ENCODE measurements at places on chromosomes 2 and 18.

- no peak for DNase-seq
Observed at GRCh38 chr2:196230061-196230854, 58.9 kb upstream of the STK17B start.

- no peak for DNase-seq
Observed at GRCh38 chr2:234976479-234977227, 24.8 kb downstream of the SH3BP4 start.

DNA sequence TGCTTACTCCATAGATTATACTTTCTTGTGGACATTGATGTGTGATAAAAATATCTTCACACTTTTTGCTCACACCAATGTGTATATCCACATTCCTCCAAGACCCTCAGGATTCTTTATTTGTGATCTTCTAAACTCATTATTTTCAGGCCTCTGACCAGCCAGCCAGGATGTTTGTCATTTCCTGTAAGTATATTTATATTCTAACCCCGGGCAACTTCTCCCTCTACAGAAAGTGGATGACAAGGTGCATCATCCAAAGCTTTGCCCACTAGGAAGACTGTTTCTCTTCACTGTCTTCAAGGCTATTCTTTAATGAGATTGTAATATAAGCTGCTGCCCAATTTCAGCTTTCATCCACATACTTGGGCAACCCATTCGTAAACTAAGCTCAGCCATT, 3.6 kb upstream of the CWC22 start:
- DNase-seq, result no peak

- DNase-seq, result no peak
Observed at GRCh38 chr2:38268691-38269327, 108.3 kb downstream of the ATL2 start.

DNA sequence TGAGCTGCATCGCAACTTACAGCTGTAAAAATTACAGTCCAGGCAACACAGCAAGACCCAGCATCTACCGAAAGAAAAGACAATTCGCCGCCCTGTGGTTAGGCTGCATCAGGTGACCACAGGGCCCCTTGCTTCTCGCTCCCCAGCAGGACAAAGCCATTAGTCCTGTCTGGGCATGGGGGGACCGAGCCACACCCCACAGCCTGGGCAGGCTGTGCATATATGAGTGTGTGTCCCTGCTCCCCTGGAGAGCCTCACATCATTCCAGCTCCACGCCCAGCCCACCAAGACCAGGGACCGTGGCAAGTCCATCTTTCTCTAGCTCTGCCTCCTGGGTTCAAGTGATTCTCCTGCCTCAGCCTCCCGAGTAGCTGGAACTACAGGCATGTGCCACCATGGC, 33.9 kb downstream of the SNORC start:
- DNase-seq, result no peak

GRCh38 chr2:45288532-45289417, 279.5 kb upstream of the SIX2 start:
- no peak for DNase-seq

GRCh38 chr2:28958689-28959088, 22.4 kb upstream of the TOGARAM2 start:
- peak; percentile 91 for DNase-seq

DNA sequence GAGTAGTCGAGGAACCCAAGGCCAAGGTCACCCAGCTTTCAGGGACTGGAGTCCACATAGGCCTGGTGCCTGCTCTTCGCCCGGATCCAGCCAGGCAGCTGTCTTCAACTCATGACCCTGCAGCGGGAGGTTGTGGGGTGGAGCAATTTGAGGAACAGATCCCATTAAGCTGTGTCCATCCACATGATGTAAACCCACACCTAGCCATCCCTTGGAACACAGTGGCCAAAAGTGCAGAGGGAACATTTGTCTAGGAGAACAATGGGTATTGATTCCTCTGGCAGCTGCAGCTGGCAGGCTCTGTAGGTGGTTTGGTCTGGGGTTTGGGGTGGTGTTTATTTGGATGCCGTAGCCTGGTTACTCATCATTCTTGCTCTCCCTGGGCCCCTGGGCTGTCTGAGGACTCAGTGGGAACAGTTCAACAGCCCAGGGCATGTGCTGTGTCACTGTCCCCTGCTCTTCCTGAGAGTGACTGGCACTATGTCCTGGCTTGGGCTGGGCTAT, 99.4 kb downstream of the TFCP2L1 start:
- no peak for DNase-seq

GRCh38 chr18:39779926-39780325, 2175.1 kb upstream of the PIK3C3 start:
- DNase-seq, result no peak

DNA sequence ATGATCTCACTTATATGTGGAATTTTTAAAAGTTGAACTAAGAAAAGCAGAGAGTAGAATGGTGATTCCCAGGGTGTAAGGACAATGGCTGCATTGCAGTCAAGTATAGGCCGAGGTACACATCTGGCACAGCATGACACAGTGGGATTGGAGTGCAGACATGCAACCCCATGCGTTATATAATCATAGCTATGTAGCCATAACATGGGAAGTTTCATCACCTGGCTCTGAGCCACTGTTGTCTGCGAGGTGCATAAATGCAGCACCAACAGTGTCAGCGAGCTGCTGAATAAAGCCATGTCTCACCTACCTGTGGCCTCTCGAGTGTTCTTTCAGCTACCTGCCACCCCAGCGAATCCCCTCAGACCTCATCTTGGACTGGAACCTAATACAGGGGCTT, 61.7 kb downstream of the CDC42EP3 start:
- DNase-seq, result no peak

DNA sequence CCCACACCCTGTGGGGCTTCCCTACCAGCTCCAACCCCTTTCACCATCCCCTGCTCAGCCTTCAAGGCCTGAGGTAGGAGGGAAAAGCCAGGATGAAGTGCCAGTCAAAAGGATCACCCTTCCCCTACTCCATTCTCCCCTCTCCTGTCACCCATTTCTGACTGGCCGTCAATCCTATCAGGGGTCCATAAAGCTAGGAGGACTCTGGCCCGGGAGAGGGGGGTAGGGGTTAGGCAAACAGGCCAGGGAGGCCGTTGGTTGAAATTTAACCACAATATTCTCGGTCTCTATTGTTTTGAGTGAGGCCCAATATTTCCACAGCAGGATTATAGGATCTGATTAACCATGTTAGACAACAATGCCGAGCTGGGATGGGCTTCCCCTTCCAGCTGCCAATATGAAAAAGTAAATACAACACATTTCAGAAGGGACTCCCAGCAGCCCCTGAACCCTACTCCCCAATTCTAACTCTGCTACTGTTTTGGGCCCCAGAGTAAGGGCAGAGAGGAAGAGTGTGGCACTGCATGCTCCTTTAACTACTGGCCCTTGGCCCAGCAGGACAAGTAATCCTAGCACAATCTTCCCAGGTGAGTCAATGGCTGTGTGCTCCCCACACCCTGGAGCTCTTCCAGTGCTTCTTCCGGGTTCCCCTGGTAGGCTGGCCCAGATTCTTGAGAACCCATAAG, 10.6 kb upstream of the IHH start:
- no peak for DNase-seq

- no peak for DNase-seq
Observed at GRCh38 chr2:232937278-232937906, 67.3 kb downstream of the SNORC start.

DNA sequence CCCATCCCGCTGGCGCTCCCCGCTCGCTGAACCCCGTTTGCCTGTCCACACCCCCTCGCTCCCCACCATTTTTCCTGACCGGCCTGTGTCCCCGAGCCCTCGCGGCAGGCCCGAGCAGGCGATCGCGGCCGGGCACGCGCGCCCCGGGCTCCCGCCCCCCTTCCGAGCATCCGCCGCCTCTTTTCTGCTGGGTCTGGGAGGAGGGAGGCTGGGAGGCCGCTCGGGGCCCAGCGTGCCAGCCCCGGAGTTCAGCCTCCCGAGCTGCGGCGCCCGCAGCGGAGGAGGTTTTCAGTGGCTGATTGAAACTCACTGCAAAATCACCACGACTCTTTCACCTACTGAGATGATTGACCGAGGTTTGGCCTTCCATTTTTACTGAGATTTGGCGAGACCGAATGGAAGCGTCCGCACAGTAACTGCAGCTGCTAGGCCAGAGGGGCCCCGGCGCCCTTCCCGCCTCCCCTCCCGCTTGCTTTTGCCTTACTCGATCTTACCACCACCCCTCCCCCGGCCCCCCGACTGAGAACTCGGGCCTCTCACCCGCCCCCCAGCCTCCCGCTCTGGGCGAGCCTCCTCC, 4.8 kb downstream of the SOX11 start:
- DNase-seq, result peak; percentile 68

DNA sequence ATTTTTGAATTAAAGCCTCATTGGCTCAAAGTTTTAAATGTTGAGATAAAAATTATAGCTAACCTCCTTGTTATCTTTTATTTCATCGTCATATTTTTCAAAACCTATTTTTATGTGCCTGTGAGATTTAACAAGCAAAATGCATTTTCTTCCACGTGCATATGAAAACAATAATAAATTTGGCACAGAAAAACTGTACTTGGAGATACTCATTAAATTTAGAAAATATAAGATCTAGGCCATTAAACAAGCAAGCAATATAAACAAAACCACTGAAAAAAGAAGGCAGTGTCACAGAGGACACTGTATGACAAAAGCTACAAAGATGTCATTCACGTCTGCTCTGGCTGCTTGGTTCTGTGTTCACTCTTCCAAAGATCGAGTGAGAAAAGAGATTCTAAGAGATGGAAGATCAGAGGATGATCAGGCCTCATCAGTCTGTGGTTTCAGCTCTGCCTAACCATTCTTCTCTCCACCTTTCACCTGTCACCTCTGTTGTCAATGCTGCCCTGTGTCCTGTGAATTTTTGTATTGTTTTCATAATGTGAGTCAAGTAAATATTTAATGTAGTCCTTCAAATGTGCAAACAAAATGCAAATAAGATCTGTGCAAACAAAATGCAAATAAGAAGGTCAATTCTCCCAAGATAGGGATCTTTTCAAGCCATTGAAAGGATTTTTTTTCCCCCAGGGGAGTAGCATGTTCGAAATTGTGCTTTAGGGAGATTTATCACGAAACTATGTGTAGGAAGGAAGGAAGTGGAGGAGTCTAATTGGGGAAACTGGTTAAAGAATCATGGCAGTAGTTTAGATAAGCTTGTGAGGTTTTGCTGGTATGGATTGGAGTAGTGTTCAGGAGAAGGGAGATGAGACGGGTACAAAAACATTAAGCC, 138.7 kb upstream of the RBMS1 start:
- DNase-seq, result no peak

DNA sequence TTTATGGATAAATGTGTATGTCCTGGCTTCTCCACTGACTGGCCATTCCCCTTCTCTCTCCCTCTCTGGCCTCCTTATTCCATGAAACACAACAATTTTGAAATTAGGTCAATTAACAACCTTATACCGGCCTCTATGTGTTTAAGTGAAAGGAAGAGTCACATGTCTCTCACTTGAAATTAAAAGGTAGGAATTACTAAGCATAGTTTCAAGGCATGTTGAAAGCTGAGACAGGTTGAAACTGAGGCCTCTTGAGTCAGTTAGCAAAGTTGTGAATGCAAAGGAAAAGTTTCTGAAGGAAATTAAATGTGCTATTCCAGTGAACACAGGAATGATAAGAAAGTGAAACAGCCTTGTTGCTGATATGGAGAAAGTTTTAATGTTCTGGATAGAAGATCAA, 69.7 kb downstream of the ADAM23 start:
- no peak for DNase-seq

DNA sequence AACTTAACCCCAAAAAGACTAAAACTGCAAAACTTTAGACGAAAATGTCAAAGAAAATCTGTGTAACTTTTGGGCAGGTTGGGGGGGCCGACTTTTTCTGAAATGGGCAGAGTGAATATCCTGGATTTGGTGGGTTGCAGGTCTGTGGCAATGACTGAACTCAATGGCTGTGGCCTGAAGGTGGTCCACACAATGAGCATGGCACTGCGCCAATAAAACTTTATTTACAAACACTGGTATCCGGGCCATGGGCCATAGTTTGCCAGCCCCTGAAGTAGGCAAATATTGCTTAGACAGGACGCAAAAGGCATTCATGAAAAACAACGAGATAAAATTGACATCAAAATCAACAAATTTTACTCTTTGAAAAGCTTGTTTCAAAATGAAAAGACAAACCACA, 66.2 kb downstream of the RTP5 start:
- no peak for DNase-seq

DNA sequence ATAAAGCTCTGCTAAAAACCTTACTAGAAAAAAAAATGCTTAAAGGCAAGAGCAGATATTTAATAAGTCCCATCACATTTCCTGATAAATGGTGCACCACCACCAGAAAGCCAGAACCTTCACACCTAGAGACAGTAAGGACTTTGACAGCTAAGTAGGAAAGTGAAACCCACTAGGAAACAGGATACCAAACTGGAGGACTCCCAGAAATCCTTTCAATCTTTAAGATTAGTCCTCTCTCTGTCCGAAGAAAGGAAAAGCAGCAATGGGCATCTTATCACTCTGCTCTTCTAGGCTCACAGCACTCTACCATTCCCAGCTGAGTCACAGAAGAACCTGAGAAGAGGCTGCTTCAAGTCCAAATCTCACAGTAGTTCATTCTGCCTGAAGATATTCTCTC, 3.7 kb downstream of the DYM start:
- no peak for DNase-seq

- no peak for DNase-seq
Observed at GRCh38 chr2:159525012-159525411, 91.3 kb downstream of the BAZ2B start.

GRCh38 chr2:25336383-25336841, 5.3 kb downstream of the DNMT3A start:
- DNase-seq, result no peak

GRCh38 chr2:230124757-230125431, 56.2 kb upstream of the SLC16A14 start:
- DNase-seq, result no peak

GRCh38 chr2:3491716-3492474, 27.4 kb downstream of the ADI1 start:
- DNase-seq, result no peak

GRCh38 chr2:223972656-223973102, 15.4 kb downstream of the MRPL44 start:
- DNase-seq, result peak; percentile 27

DNA sequence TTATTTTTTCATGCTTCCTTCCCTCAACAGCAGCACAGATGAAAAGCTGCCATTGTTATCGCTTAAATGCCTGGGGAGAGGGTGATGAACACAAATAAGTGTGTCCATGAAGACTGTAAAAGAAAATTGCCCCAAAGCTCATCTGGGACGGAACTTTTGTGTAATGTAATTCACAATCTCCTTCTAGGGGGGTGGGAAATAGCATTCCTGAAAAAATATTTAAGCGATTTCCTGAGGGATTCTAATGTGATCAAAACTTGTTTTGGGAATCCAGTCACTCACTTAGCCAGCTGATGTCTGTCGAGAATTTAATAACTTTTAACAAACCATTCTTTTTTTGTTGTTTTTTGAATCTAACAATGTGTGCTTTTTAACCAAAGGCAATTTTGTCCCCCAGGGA, 427.9 kb downstream of the PLCL1 start:
- DNase-seq, result no peak

GRCh38 chr18:43789234-43790000, 512.1 kb upstream of the SYT4 start:
- peak; percentile 40 for DNase-seq

DNA sequence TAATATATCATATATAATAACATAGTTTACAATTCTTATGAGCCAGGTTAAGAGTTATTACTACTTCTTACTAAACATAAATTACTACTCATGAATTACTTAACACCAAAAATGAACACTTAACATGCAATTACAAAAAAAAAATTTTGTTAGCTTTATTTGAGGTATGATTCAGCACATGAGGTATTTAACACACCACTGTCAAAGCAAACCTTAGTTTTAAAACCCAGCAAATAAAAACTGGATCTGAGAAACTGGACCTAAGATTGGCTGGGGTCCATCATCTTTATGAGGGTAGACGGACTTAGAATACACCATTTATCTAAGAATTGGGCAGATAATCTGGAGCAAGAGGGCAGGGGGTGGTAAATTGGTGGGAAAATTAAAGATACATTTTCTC, 81.8 kb upstream of the CREB1 start:
- no peak for DNase-seq

Data from NCI-H2227 treated with DMSO at 0.1 percent for 48 hours (cell line).